Thymus (tissue), 14 donors: ENCODE measurements at places on chromosomes 5 and 9.
A peak's percentile ranks its signal among the peaks of the same experiment; 100 is the strongest.

GRCh38 chr5:83608122-83608521 lies 112.5 kb downstream of the HAPLN1 start:
- DNase-seq: peak; percentile 27

GRCh38 chr5:158429564-158429963 lies 570.6 kb upstream of the CLINT1 start:
- DNase-seq: no peak

- DNase-seq: no peak
Observed at GRCh38 chr9:69577123-69577522, 95.0 kb downstream of the APBA1 start.

DNA sequence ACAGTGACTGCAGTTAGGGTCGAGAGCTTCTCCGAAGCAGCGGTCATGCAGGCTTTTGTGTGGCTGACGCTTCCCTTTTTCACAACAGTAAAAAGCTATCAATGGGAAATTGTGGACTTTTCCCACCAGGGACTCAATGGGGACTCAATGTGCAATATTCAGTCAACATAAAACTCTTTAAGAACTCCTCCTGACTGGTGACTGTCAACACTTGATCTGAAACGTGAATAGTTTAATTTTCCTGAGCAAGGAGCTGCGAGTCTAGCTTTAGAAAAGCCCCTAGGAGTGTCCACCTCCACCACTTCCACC lies 28.7 kb downstream of the EXOC3 start:
- no peak for DNase-seq

- DNase-seq: no peak
Observed at GRCh38 chr5:89280103-89281037, 397.4 kb upstream of the MEF2C start.

- DNase-seq: no peak
Observed at GRCh38 chr9:127140842-127141675, 18.6 kb upstream of the ANGPTL2 start.

DNA sequence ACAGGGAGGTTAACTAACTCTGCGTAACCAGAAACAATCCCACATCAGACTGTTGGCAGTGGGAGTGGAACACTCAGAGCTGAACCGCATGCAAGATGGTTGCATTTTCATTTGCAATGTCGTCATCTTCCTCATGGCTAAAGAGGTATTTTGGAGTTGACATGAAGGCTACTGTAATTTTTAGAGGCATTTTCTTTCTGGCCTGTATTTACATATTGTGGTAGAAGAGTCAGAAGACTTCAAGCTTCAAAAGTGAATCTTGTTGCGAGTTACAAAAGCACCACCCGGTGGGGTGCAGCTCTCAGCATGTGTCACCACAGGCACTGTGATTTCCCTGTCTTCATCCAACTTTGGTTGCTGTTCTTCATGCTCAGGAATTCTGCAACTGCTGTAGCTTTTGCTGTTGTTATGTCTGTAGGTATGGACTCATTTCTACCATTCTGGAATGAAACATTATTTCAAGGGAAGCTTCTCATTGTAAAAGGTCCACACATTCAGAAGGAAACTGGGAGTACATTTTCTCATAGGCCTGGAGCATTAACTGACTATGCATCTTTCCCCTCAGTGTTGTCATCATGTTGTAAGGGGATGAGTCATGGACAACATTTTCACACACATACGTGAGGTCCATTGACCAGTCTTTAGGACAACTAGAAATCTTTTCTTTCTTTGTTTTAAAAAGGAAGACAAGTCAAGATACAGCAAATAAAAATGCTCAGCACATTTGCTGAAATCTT lies 35.4 kb upstream of the GDNF start:
- no peak for DNase-seq

GRCh38 chr5:95392593-95393182 lies 1.5 kb downstream of the FAM81B start:
- no peak for DNase-seq

- no peak for DNase-seq
Observed at GRCh38 chr9:114100536-114100935, 1.4 kb upstream of the KIF12 start.

- DNase-seq: no peak
Observed at GRCh38 chr5:66213533-66213932, 69.4 kb downstream of the SREK1 start.

DNA sequence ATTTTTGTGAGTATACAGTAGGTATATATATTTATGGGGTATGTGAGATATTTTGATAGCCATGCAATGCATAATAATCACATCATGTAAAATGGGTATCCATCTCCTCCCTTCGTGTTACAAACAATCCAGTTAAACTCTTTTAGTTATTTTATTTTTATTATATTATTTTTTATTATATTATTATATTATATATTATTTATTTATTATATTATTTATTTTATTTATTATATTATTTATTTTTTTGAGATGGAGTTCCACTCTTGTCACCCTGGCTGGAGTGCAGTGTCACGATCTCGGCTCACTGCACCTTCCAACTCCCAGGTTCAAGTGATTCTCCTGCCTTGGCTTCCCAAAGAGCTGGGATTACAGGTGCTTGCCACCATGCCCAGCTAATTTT lies 138.6 kb downstream of the WDR70 start:
- DNase-seq: no peak

- DNase-seq: no peak
Observed at GRCh38 chr5:156534085-156534484, 207.1 kb downstream of the SGCD start.

GRCh38 chr9:77892171-77892570 lies 139.4 kb downstream of the GNAQ start:
- DNase-seq: no peak

DNA sequence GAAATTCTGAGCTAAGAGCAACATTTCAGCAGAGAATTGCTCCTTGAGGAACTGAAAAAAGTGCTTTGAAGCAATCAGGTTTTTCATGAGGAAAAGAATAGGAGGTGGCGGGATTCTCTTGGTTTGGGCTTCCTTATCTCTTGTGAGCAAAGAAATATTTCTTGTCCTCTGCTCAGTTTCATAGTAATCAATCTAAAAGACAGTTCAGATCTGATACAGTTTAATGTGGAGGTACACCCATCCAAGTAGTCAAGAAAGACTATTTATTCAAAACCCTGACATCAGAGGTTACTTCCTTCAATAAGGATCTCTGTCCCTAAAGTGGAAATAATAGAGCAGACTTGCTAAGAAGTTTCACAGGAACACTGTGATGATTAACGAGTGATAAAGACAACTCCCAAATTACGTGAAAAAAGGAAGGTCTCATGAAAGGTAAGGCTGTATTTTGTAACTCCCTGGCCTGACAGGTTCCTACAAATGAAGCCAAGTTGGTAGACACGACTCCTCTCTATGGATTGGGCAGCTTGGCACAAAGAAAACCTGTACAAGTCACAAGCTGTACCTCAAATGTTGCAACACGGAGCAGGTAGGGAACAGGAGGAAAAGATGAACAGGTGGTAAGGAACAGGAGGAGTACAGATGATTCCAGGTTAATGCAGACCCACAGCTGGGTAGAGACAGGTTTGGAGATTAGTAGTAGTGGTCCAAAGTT lies 94.1 kb downstream of the SUSD1 start:
- DNase-seq: no peak

GRCh38 chr5:52015760-52016159 lies 632.5 kb downstream of the ISL1 start:
- no peak for DNase-seq

DNA sequence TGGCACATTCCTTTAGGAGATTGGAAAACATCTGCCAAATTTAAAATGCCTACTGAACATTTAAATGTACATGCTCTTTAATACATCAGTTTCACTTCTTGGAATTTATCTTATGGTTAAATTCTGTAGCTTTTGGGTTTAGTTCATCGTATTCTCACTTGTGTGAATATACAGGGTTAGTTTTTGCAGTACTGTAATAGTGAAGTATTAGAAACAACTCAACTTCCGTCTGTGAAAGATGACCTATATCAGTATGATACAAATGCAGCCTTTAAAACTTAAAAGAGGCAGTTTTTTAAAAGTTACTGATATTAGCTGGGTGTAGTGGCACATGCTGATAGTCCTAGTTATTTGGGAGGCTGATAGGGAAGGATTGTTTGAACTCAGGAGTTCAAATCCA lies 57.2 kb downstream of the CDC42SE2 start:
- no peak for DNase-seq

DNA sequence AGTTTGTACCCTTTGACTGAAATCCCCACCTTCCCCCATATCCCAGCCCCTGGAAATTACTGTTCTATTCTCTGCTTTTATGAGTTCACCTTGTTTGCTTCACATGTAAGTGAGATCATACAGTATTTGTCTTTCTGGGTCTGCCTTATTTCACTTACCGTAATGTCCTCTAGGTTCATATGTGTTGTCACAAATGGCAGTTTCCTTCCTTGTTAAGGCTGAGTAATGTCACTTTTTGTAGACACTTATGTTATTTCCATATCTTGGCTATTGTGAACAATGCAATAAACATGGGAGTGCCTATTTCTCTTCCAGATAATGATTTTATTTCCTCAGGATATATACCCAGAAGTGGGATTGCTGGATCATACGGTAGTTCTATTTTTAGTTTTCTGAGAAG lies 272.3 kb downstream of the MRPS30 start:
- DNase-seq: no peak

DNA sequence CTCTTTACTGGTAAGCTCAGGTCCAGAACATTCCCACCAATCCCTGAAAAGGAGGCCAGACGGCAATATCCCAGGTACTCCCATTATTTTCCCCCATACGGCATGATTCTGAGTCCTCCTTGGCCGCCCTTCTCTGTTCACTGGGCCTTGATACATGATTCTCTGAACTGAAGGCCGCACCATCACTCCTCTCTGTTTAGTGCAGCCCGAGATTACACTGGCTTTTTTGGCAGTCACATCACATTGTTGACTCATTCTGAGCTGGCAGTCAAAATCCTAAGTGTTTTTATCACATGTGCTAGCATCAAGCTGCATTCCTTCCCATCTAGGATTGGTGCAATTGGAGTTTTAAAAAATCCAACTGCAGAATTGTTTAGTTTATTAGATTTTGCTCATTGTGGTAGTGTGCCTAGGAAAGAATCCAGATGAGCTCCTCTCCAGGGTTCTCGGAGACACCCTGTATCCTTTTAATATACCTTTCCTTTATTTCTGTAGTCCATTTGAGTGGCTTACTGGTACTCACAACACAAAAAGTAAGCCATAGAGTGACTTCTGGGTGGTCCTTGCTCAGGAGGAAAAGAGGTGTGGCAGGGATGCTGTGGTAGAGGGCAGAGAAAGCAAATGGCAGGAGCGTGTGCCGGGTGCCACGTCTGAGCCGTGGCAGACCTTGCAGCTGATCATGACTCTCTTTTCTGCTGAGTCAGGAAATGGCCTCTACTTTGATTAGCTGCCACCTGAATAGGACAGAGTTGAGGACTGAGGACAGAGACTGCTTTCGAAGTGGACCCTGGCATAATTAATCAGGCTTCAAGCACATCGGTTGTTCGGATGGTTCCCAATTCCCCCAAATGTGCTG lies 121.1 kb upstream of the IL12B start:
- no peak for DNase-seq

DNA sequence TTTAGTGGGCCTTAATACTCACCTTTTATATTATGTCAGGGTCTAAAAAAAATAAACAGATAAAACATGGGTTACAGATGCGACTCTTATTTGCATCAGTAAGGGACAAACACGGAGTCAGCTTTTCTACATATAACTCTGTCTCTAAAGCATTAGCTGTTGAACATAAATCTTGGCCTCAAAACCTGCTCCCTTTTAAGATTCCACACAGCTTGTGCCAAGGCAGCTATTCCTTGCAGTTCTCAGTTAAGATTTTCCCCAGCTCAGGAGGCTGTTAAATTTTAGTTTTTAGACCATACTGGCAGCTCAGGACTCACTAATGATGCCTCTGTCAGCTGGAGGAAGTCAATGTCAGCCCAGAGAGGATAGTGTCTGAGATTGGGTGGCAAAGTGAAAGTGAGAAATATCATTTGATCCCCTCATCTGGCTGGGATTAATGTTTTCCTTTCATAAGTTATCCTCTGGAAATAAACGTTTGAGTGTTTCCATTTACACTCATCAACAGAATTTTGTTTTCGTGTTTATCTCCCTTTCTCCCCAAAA lies 287.5 kb downstream of the ELAVL2 start:
- no peak for DNase-seq

- no peak for DNase-seq
Observed at GRCh38 chr5:38009749-38010358, 170.0 kb upstream of the GDNF start.

GRCh38 chr9:2771087-2771486 lies 53.8 kb downstream of the KCNV2 start:
- no peak for DNase-seq

DNA sequence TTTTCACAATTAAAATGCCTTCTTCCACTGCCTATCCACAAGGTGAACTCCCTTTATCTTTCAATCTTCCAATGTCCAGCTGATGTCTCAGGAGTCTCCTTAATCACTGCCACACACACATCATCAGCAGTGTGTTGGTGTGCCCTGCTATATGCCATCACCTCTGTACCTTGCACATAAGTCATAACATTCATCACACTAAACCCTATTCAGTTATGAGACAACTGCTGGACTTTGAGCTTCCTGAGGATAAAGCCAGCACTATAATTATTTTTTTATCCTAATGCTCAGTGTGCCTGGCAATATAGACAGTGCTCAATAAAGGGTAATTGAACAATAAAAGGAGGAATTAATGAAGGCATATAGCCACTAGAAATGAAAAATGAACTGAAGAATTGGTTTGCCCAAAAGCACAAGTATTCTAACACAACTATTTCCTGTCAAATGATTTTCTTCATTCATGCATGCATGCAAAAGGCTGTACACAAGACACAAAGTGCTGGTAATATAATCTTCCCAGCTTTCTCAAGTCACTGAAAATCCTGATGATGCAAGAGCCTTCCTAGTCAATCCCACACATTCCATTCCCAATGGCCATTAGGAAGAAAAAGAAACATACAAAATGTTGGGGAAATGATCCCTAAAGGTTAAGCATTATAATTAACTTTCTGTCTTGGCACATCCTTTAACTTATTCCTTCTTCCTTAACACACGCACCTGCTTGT lies 32.4 kb downstream of the LPAR1 start:
- no peak for DNase-seq

DNA sequence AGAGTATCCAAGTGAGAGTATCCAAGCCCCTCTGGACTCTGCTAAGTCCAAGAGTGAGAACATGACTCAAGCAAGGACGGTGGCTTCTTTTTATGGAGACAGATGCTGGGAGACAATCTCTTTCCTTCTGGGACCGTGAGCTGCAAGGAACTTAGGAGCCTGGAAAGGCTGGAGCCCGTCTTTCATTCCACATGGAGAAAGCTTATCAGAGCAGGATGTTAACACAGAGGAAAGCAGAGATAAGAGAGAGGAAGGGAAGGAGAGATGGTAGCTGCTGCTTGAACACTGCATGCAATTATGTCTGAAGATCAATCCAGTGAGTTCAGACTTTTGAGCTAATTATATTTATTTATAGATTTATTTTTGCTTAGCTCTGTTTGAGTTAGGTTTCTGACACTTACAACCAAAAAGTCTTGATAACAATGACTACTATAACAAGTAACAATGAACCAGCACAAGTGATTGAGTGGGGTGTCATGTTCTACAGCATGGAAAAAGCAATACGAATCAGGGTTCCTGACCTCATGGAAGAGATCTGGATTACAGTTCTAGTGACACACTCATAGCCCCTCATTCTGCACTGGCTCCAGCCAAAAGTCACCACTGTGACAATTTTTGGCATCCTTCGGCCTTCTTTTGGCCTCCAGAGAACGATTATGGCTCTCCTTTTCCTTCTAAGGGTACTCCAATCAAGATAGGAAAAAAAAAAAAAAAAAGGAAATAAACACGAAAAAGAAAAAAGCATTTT lies 71.5 kb downstream of the PRLR start:
- DNase-seq: no peak

GRCh38 chr9:87661241-87661640 lies 64.7 kb upstream of the CTSL start:
- no peak for DNase-seq

- no peak for DNase-seq
Observed at GRCh38 chr9:3628239-3628638, 102.4 kb upstream of the RFX3 start.
